ENCODE measurements at places on chromosomes 13 and 19.

- DNase-seq, result no peak
- H3K27ac ChIP-seq, result no peak overlapping the region
These were observed 3.5 kb upstream of the RPS9 start for GRCh38 chr19:54197121-54197520.

DNA sequence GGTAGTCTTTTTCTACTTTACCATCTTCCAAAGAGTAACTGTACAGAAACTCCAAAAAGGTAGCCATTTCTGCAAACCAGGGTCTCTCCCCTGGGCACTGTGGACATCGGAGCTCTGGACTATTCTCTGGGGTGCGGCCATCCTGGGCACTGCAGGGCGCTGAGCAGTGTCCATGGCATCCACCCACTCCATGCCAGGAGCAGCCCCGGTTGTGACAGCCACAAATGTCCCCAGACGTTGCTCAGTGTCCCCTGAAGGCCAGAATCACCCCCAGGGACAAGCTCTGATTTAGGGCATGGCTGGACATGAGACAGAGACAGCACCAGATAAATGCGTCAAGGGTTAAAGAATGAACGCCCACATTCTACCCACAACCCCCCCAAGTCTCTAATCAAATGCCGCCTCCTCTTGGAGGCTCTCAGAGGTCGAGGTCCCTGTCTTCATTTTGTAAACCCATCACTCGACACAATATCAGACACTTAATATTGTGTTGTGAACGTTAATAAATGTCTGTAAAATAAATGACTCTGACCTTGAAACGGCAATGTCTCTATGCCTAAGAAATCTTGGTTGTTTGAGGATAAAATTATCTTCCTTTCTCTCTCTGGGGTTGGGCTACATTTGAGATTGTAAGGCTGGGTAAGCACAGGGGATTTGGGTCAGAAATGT, 8.9 kb downstream of the GNG7 start:
- DNase-seq, result no peak
- no peaks in the 10 kb centered on the region for H3K36me3 ChIP-seq
- H3K4me3 ChIP-seq, result no peak overlapping the region
- no peaks in the 10 kb centered on the region for H3K4me1 ChIP-seq
- H3K27ac ChIP-seq, result no peak overlapping the region

GRCh38 chr19:48489608-48490216, 20.5 kb downstream of the CYTH2 start:
- H3K27me3 ChIP-seq, result no peaks in the 10 kb centered on the region
- no peak overlapping the region for H3K27ac ChIP-seq
- no peaks in the 10 kb centered on the region for H3K36me3 ChIP-seq
- peaks cover 3% of the 10 kb centered on the region for H3K4me1 ChIP-seq
- DNase-seq, result no peak

DNA sequence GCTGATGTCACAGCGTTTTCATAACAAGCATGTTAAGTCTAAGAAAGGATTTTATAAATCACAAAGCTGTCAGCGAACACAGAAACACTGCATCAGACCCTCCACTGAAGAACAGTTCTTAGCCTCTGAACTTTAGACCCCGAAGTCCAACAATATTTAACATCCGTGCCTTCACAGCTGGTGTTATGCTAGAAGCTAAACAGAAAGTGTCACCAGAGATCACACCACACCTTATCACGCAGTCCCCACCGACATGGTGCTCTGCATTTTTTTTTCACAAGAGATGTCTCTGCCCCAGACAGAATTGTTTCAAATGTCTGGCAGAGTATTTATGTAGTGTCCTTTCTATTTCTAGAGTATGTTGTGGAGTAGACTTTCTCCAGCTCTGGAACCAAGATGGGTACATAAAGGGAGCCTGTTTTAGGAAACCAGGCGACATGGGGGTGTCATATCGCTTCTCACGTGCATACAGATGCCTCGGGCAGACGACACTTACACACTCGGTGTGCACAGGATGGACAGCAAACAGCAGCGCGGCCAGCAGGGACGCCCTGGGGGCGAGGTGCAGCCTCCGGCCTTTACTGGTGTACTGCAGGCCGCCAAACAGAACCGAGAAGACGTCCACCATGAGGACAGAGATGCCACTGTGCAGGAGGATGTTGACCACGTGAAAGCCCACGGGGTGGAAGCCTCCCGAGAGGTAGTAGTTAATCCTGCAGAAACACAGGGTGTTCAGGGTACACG, 12.0 kb downstream of the TMTC4 start:
- peaks cover 28% of the 10 kb centered on the region for H3K36me3 ChIP-seq
- peaks cover 2% of the 10 kb centered on the region for H3K4me1 ChIP-seq
- no peak for DNase-seq
- no peaks in the 10 kb centered on the region for H3K27me3 ChIP-seq

DNA sequence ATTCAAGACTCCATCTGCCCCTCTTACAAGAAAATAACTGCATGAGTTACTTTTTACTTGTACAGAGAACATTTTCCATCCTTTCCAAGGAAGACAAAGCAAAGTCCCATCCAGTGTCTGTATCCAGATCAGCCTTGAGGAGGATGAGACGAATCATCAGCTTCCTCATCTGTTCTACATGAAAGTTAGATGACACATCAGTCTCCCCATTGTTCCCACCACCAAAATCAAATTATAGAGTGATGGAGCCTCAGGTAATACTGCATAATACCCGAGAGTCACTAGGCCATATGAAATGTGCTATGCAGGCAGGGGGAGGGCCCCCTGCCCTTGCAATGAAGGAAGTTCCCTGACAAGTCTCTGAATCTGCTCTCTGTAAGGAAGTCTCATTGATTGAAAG, 1244.6 kb upstream of the SLC10A2 start:
- H3K36me3 ChIP-seq, result no peaks in the 10 kb centered on the region

DNA sequence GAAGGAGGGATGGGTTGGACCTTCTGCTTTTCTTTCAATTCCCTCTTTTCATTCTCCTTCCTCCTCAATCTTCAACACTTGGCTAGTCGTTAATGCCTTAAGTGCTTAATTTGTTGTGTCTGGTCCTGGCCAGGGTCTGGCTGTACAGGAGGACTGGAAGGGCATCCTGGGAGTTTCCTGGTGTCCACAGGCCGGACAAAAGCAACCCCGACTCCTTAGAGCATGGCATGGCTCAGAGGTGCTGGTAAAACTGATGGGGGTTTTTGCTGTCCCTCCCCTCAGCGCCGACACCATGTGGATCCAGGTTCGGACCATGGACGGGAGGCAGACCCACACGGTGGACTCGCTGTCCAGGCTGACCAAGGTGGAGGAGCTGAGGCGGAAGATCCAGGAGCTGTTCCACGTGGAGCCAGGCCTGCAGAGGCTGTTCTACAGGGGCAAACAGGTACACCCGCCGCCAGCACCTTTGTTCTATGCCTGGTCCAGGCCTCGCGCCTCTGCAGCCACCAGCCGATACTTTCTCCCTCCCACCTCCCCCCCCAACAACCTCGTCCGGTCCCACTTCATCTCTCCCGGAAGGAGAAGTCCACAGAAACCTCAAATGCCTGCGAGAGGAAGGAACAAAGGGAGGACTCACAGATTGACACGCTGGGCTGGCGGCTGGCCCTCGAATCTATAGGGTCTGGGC, 1.4 kb downstream of the UHRF1 start:
- H3K27ac ChIP-seq, result no peak overlapping the region
- H3K36me3 ChIP-seq, result peaks cover 5% of the 10 kb centered on the region
- no peaks in the 10 kb centered on the region for H3K4me1 ChIP-seq
- H3K4me3 ChIP-seq, result peak overlapping the region; percentile 100
- DNase-seq, result no peak

DNA sequence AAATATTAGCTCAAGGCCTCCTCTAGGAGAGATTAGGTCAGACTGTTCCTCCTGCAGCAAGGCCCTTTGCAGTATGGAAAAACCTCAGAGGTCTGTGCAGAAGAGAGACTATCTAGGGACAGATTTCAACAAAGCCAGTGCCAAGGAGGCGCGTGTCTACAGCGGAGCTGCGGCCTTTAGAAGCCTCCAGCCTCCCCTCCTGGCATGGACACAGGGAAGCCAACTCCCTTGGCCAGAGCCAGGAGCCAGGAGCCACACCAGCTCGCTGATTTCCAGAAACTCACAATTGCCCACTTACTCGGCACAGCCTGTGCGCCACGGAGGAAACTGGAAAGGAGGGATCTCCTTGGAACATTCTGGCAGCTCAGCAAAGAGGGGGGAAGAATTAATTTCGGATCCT, 63.4 kb downstream of the INSR start:
- no peak for DNase-seq
- no peaks in the 10 kb centered on the region for H3K36me3 ChIP-seq
- no peaks in the 10 kb centered on the region for H3K27me3 ChIP-seq

- no peaks in the 10 kb centered on the region for H3K4me1 ChIP-seq
- DNase-seq, result peak; percentile 5
- no peaks in the 10 kb centered on the region for H3K36me3 ChIP-seq
- no peak overlapping the region for H3K4me3 ChIP-seq
These were observed 134.8 kb upstream of the SPRY2 start for GRCh38 chr13:80475718-80476117.

DNA sequence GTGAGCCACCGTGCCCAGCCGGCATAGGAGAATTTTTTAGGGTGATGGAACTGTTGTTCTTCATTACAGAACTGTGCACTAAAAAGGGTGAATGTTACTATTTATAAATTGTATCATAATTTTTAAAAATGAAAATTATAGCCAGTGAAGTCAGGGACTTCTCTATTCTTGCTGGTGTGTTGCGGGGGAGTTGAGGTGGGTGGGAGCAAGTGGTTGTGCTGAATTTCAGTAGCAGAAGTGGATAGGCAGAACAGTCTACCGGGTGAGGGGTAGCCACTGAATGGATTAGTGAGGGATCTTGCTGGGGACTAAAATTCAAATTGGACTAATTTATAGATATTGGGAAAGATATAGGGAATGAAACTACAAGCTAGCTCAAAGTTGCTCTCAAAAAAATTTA, 74.0 kb downstream of the CAB39L start:
- no peaks in the 10 kb centered on the region for H3K36me3 ChIP-seq
- H3K4me1 ChIP-seq, result no peaks in the 10 kb centered on the region
- no peak for DNase-seq

DNA sequence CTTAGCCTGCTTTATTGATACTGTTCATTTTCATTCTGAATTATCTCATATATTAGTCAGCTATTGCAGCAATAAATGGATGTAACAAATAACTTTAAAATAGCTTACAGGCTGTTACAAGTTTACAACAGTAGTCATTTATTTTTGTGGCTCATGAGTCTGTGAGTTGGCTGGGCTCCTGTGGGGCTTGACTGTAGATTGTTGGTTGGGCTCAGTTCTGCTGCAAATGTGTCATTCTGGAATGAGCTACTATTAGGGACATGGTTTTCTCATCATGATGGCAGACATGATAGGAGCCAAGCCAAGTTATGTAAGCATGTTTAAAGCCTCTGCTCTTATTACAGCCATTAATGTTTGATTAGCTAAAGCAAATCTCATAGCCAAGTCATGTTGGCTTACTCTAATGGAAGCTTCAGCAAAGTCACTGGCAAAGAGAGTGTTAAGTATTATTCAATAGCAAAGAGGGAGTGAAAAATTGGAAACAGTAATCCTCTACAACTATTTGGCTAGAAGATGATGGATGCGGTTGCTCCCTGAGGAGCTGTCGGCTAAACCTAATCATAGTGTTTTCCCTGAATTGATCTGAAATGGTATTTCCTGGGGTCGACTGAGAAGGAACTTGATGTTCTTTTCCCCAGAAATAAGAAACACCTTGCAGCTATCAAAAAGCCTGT, 391.3 kb downstream of the TDRD3 start:
- no peak overlapping the region for H3K27ac ChIP-seq
- H3K27me3 ChIP-seq, result no peaks in the 10 kb centered on the region
- DNase-seq, result no peak
- H3K36me3 ChIP-seq, result no peaks in the 10 kb centered on the region

DNA sequence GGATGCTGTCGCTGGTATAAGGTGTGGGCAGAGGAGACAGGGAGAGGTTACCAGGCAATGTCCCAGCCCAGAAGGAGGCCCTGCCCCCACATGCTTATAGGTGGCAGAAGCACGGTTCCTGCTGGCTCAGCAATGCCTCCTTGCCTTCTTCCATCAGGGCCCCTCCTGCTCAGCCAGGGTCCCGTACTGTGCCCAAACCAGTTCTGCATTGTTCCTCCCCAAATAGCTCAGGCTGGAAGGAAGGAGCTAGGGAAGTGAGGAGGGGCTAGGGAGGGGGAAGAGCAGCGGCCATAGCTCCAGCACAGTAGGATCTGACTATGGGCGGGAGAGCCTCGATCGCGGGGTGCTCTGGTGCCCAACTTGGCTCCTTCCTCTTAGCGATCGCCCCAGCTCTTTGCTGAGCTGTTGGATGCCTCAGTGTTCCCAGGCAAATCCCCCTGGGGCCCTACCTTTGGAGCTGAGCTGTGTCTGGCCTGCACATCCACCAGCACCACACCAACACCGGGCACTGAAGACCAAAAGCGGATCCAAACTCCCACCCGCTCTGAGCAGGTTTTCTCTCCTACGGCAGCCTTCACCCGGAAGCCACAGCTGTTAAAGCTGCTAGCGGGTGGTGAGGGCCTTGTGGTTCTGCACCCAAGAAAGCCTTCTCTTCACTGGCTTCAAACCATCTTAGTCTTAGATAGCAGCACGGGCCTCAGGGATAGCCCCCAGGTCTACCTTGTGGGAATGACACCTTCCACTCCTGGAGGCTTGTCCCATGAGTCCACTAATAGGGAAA, 32.1 kb upstream of the PEPD start:
- peaks cover 2% of the 10 kb centered on the region for H3K4me1 ChIP-seq
- H3K4me3 ChIP-seq, result no peak overlapping the region
- no peaks in the 10 kb centered on the region for H3K27me3 ChIP-seq
- no peaks in the 10 kb centered on the region for H3K36me3 ChIP-seq
- DNase-seq, result no peak

- no peaks in the 10 kb centered on the region for H3K27me3 ChIP-seq
- H3K4me1 ChIP-seq, result peaks cover 6% of the 10 kb centered on the region
- DNase-seq, result no peak
- no peak overlapping the region for H3K4me3 ChIP-seq
These were observed 2.5 kb downstream of the PRKCSH start for GRCh38 chr19:11437955-11438354.

DNA sequence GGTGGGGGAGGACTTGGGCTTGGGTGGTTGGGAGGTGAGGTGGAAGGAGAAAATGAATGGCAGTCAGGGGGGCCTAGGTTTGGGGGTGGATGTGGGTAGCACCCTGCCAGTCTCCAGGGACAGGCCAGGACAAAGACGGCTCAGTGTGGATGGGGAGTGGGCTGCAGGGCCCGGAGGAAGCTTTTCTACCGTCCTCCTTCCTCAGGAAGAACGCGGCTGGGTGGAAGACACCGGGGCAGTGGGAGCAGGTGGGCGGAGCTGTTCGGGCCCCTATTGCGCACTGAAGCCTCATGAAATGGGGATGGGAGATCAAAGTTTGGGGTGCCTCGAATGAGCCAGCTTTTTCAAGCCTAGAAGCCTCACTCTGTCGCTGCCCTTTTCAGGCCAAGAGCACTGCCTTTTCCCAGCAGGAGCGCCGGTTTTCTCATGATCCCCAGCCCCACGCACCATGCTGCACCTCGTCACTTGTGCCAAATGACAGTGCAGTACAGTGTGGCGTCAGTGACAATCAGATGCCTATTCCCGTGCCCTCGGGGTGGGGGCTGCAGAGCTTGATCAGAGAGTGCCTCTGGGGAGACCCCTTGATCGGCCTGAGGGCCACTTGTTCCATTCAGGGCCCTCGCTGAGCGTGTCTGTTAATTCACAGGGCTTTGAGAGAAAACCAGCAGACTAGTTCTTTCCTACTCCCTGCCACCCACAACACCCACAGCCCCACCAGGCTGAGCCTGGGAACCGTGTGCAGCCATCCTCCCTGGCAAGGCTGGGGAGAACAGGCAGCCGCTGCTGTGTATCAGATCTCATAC, 1.5 kb downstream of the CALM3 start:
- no peaks in the 10 kb centered on the region for H3K27me3 ChIP-seq
- no peak overlapping the region for H3K27ac ChIP-seq
- peaks cover 3% of the 10 kb centered on the region for H3K4me1 ChIP-seq
- H3K36me3 ChIP-seq, result peaks cover 11% of the 10 kb centered on the region
- DNase-seq, result no peak

Data from iPS DF 6.9 (cell line).